Stimulated activated CD4-positive, alpha-beta T cell treated with anti-CD3 and anti-CD28 coated beads, TNF-alpha, amount 100 ng/mL, for 48 hours (primary cell): ENCODE measurements at places on chromosomes 6 and 20.

GRCh38 chr6:62492192-62492822, 206.3 kb upstream of the KHDRBS2 start:
- DNase-seq = no peak

DNA sequence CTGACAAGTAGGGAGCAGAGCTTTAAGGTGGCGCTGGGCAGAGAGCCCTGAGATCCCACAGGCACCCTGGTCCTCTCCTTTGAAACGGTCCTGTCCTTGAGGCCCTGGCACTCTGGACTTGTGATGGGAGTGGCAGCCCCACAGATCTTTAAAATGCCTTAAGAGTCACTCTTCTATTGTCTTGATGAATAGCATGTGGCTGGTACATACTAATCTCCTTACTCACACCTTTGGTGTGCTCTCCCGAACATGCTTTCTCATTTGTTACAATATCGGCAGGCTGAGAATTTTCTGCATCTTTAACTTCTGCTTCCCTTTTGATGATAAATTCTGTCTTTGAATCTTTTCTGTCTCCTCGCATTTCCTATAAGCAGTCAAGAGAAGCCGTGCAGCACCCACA, 333.8 kb downstream of the TFAP2A start:
- no peak for DNase-seq

- DNase-seq = no peak
Measured at GRCh38 chr20:17748279-17748678, 48.5 kb downstream of the BANF2 start.

DNA sequence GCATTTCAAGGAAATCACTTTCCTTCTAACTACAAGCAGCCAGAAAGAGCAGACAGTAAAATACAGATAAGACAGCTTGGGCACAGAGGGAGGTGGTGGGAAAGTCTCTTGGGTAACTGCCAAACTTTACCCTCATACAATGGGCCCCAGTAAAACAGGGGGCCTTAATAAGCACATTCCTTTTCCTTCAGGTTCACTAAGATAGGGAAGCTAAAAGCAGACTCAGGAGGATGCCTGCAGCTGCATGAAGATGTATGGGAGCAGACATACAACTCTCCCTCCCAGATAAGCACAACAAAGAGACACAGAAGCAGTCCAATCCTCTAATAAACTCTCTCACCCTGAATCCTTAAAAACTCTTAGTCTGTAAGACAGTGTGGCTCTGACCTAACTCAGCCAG, 49.0 kb downstream of the SIM1 start:
- DNase-seq = no peak

GRCh38 chr6:39934131-39934757, at the start of gene MOCS1:
Gene MOCS1, minus strand, starts transcription at chr6:39934462. Its CDS starts 45 bp downstream, at chr6:39934417.
- peak; percentile 8 for DNase-seq

DNA sequence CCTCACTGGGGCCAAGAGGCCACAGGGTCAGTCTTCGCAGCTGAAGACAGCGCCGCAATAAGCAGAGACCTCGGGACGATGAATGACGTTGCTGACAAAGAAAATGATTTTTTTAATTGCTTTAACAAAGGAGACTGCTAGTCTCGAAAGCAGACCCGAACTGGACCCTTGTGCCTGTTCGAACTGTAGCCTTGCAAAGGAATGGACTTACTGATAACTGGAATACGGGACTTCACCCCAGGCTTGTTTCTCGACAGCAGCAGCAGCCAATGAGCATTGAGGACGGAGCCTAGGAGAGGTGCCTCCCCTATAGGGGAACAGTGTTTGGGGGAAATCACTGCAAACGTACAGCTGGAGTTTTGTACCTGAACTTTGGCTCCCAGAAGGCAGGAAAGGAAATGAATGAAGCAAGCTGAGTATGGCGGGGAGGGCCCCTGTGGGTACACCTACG, 1.3 kb upstream of the TAF4 start:
- DNase-seq = no peak

- DNase-seq = no peak
Measured at GRCh38 chr20:16647875-16648597, 74.8 kb upstream of the KIF16B start.
